ENCODE measurements at places on chromosomes 3 and 15. TPM values are rescaled to one million over a fixed set of nuclear protein-coding genes. Genes with fewer than 3 reads are reported as not detected.

OR5H2 gene
- not detected for total RNA-seq

TUSC7 gene
- not detected for total RNA-seq

TARS3 gene
- total RNA-seq, result 21.4 TPM

BUB1B gene
- total RNA-seq, result 8.4 TPM

SLC51A gene
- 2.1 TPM for total RNA-seq

ZPLD1 gene
- total RNA-seq, result not detected

TICRR gene
- total RNA-seq, result 1.6 TPM

CD86 gene
- 3.7 TPM for total RNA-seq

SH3GL3 gene
- 6.3 TPM for total RNA-seq

BFSP2 gene
- total RNA-seq, result 2.1 TPM

HRG gene
- total RNA-seq, result not detected

CLDN16 gene
- under 0.01 TPM for total RNA-seq

MED12L gene
- total RNA-seq, result 8.9 TPM

TMEM62 gene
- 8.4 TPM for total RNA-seq

ZBED2 gene
- not detected for total RNA-seq

SHC4 gene
- total RNA-seq, result 2.1 TPM

SMCO1 gene
- total RNA-seq, result 3.7 TPM

NPAP1 gene
- not detected for total RNA-seq

MRPL46 gene
- 12.0 TPM for total RNA-seq

PIF1 gene
- 2.1 TPM for total RNA-seq

FBLN2 gene
- total RNA-seq, result 35.5 TPM

MFAP1 gene
- total RNA-seq, result 21.9 TPM

DAZL gene
- total RNA-seq, result not detected

ZNF80 gene
- not detected for total RNA-seq

SUSD5 gene
- total RNA-seq, result 2.6 TPM

CXCR6 gene
- total RNA-seq, result not detected

KLHL40 gene
- 179 TPM for total RNA-seq

CPNE9 gene
- total RNA-seq, result 0.52 TPM

PARP15 gene
- 2.6 TPM for total RNA-seq

SERPINI2 gene
- total RNA-seq, result not detected

ASB14 gene
- total RNA-seq, result not detected

ITGA11 gene
- 5.7 TPM for total RNA-seq

GABRA5 gene
- total RNA-seq, result 1.6 TPM

IMPG2 gene
- total RNA-seq, result 2.6 TPM

ARHGAP31 gene
- total RNA-seq, result 9.4 TPM

GOLGA6L10 gene
- 0.52 TPM for total RNA-seq

TRNT1 gene
- total RNA-seq, result 26.6 TPM

VILL gene
- total RNA-seq, result 7.8 TPM

RLBP1 gene
- 0.52 TPM for total RNA-seq

COL6A6 gene
- total RNA-seq, result 103 TPM

COL8A1 gene
- total RNA-seq, result 1.6 TPM

TP63 gene
- 7.8 TPM for total RNA-seq

SNTN gene
- total RNA-seq, result not detected

AGBL1 gene
- 31.3 TPM for total RNA-seq

LRRC15 gene
- 0.52 TPM for total RNA-seq

CRTC3 gene
- total RNA-seq, result 23.0 TPM

TEX55 gene
- not detected for total RNA-seq

C3orf20 gene
- total RNA-seq, result 0.52 TPM

GABRB3 gene
- 0.52 TPM for total RNA-seq

SLC28A1 gene
- 0.52 TPM for total RNA-seq
